ENCODE measurements at places on chromosomes 13 and 19.

DNA sequence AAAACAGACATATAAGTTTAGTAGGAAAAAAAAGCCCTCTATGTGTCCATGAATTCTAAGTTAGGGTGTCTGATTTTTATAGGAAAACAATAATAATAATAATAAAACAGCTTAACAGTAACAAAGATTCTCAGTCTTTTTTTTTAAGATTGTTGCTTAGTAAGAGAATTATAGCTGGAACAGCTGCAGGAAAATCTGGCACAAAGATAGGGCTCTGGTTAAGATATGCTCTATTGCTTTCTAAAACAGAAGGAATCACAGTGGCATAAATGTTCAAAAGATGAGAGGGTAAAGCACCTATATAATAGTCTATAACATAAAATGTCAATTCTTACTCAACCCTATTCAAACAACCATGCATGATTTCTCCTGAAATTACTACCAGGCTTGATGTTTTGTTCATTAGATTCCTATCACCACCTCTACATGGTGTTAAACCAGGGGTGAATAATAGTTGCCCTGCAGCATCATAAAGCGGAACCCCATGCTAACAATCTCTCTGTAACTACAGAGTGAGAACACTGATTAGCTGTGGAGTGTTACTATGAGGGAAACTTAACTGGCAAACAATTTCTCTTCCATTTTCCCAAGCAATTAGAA, 541.4 kb upstream of the MIR17HG start:
- DNase-seq, result no peak

- peak; percentile 47 for DNase-seq
Measured at GRCh38 chr13:113489549-113490495, 689 bp downstream of the DCUN1D2 start.

DNA sequence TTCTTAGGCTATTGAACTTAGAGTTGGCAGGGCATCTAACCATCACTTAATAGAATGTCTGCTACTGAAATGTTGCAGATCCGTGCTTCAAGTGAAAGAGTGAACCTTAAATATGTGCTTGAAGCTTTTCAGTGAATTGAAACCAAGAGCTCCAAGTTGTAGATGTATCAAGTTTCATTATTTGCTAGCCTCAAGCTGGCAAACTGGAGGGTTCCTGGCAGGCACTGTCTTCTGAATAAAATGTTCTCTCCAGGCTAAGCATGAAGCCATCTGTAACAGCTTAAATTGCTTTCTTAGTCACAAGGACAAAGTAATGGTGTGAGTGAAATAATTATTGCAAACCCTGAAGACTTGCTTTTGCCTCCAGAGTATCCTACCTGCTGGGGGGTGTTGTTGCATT, 415.0 kb upstream of the SPRY2 start:
- no peak for DNase-seq

DNA sequence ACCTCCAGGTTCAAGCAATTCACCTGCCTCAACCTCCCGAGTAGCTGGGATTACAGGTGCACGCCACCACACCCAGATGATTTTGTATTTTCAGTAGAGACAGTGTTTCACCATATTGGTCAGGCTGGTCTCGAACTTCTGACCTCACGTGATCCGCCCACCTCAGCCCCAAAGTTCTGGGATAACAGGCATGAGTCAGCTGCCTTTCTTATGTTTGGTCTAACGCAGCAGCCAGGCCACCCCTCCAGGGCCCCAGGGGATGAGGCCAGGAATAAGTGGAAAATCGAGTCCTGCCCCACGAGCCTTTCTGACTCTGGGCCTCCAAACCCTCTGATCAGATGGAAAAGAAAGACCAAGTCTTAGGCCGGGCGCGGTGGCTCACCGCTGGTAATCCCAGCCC, 44.5 kb downstream of the CERS4 start:
- DNase-seq, result no peak

GRCh38 chr13:80802946-80803345, 462.0 kb upstream of the SPRY2 start:
- DNase-seq, result no peak

DNA sequence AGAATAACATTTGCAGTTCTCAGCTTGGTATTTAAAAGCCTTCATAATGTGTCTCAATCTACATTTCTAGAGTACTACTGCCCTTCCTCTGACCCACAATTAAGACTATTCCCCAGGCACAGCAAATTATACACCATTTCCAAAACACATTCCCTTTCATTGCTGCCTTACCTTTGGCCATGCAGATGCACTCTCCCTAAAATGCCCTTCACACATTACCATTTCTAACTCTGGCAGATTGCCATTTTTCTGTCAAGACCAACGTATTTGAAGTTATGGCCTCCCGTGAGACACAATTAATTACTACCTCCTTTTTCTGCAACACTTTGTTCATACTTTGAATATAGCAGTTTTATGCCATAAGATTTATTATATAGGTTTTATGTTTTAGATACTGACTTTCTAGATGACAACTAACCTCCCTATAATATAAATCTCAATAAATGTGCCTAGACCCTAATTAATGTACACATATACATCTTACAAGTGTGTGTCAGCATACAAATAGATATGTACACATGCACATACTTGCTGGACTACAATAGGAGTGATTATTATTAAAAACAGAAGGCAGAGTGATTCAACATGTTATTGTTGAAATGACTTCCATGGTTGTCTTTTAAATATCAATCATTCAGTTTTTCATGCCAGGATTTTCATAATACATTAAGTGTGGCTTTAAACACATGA, 2902.5 kb downstream of the PCDH9 start:
- DNase-seq, result no peak

DNA sequence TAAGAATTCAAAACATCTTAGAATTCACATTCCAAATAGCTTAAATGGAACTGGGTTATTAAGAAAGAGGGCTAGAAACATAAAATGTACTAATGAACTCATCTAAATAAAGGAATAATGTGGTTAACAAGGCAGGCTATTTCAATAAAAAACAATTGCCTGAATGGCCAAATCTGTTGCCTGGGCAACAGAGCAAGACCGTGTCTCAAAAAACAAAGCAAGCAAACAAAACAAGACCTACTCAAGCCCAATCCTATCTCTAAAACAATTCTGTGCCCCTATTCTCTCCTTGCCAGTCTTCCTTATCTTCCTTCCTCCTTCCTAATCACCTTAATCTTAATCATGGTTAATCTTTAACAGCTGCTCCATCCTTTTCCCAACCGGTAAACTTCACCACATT, 12.1 kb downstream of the IGFL1 start:
- no peak for DNase-seq

DNA sequence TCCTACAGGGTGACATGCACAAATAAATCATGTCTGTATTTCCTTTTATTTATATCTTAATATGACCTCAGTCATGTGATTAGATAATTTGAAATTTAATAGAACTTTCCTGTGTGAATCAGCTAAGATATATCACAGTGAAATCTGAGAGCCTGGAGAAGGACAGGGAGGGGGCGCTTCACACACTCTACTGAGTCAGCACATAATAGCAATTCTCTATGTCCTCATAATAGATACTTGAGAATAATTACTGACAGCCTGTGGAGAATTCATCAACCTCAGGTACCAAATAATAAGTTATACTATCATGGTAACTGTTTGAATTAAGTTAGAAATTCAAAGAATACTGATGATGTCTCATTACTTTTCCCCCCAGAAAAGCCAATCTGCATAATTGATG, 98.0 kb upstream of the SLC10A2 start:
- no peak for DNase-seq

- no peak for DNase-seq
Measured at GRCh38 chr13:27005556-27005955, 166.1 kb downstream of the USP12 start.

DNA sequence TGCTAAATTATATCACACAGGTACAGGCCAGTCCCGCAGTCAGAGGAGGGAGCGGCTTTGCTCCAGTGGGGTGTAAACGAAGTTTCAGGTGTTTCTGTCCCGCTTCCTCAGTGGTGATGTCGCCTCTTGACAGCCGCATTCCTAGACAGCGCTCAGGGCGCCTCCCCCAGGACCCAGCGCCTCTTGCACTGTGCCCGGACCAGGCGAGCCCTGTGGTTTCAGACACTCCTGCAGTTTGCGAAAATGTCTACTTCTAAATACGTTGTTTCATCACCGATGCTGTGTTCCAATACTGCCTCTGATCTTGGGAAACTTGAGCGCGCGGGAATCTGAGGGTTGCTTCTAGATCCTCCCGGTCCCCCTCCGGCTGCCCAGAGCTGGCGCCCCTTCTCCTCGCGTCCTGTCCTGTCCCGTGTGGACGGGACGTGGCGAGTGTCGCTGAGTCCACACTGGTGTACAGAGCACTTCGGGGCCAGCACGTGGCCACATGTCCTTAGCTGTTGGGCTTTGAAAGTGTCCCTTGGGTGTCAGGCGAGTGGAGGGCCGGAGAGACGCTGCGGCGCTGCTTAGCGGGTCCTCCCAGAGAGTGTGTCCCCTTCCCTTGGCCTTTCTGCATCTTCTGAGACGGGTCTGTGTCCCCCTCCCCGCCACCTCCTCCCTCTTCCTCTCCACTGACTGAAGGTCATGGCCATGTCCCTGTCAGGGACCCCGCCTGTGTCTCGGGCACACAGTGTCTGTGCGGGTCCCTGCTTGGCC, 14.6 kb upstream of the RPS15 start:
- DNase-seq, result no peak

GRCh38 chr13:53321296-53321801, 292.7 kb downstream of the OLFM4 start:
- DNase-seq, result no peak

Measured in stimulated activated CD4-positive, alpha-beta T cell treated with anti-CD3 and anti-CD28 coated beads, Interleukin-4, amount 100 ng/mL, for 24 hours (primary cell).